ENCODE measurements at places on chromosomes 2 and 18.

- DNase-seq: no peak
Measured at GRCh38 chr2:150586858-150587257, 99.4 kb upstream of the RND3 start.

- no peak for DNase-seq
Measured at GRCh38 chr2:72999729-73000725, 71.5 kb downstream of the SFXN5 start.

GRCh38 chr2:241201445-241202267 lies 13.2 kb downstream of the ANO7 start:
- peak; percentile 13 for DNase-seq

GRCh38 chr2:99354070-99354469 lies 16.9 kb downstream of the EIF5B start:
- no peak for DNase-seq

- DNase-seq: no peak
Measured at GRCh38 chr2:67054728-67055127, 342.4 kb upstream of the ETAA1 start.

- DNase-seq: no peak
Measured at GRCh38 chr18:52409727-52410126, 69.7 kb downstream of the DCC start.
